Femur (tissue), 1 donor: ENCODE measurements at places on chromosomes 1 and 21.
A peak's percentile ranks its signal among the peaks of the same experiment; 100 is the strongest.

GRCh38 chr1:102098081-102098480 is 101.4 kb upstream of the OLFM3 start:
- DNase-seq, result no peak

DNA sequence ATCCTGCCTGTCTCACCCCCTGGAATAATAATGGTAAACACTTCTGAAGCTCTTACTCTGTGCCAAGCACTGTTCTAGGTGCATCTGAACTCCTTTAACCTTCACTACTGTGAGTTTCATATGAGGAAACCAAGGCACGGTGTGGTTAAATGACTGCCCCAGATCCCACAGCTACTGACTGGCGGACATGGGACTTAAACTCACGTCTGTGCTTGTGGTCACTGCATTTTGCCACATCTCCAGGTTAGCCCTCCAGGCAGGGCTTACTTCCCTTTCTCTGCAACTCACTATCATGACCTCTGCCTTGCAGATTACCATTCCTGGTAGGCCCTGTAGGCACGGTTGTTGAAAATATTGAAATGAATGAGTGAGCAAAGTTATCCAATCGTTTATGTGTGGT is 83.4 kb downstream of the ADSS2 start:
- DNase-seq, result no peak

GRCh38 chr1:161739865-161740566 is 9.6 kb upstream of the DUSP12 start:
- DNase-seq, result no peak

- DNase-seq, result no peak
Measured at GRCh38 chr21:36456729-36457414, 23.1 kb downstream of the CLDN14 start.

DNA sequence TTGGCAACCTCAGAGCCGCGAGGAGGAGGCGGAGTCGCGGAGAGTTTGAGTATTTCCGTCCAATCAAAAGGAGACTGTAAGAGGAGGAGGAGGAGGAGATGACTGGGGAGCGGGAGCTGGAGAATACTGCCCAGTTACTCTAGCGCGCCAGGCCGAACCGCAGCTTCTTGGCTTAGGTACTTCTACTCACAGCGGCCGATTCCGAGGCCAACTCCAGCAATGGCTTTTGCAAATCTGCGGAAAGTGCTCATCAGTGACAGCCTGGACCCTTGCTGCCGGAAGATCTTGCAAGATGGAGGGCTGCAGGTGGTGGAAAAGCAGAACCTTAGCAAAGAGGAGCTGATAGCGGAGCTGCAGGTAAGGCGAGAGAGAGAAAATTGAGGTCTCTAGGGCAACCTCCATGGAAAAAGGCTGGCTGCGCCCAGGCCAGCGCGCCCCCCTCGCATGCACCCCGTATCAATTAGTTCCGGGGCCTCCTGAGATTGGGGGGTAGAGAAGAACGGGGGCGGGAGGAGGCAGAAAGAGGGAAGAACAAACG is at the start of gene PHGDH:
PHGDH (plus strand) TSS at position 131 of the 538 bp plus-strand sequence; CDS start at position 220, 89 bp downstream.
- peak; percentile 89 for DNase-seq

DNA sequence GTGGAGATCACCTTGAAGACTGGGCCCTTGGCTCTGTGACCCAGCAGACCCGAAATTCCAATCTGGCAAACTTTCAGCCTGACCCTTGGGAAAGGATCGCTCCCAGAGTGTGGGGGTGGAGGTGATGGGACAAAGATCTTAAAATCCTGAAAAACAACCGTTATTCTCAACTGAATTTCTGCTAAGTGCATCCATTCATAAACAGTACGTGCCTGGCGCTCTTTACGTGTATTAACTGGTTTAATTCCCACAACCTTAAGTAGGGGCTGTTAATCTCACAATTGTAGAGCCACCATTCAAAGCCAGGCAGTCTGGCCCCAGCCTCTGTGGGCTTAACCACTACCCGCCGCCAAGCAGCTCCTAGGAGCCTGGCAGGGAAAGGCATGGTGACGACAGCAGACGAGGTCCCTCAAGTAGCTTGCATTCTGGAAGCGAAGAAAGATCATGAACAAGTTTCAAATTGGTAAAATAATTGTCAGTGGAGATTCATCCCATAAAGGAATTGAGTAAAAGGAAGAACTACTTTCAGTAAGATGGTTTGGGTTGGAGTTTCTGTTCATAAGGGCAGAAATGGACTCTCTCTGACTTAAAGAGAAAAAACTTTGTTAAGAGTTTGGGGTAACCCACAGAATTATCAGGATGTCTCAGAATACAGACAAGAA is 11.4 kb upstream of the RGS16 start:
- DNase-seq, result peak; percentile 87

DNA sequence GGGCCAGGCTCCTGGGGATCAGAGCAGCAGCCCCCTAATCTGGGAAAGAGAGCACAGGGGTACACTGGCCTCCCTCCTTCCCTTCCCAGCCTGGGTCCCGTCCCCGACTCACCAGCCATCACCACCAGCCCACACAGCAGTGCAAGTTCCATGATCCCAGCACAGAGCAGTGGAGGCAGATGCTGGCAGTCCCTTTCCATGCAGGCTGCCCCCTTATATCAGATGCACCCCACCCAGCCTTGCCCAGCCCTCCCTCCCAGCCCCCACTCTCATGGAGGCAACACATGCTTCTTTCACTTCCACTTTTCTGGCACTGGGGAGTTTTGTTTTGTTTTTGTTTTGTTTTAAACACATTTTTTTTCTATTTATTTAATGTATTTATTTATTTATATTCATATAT is at the start of gene PLA2G2D:
PLA2G2D (minus strand) TSS at position 190 of the 400 bp plus-strand sequence; CDS start at position 152, 38 bp downstream.
- no peak for DNase-seq

GRCh38 chr1:111140680-111140967 is 601 bp downstream of the CEPT1 start:
- no peak for DNase-seq

DNA sequence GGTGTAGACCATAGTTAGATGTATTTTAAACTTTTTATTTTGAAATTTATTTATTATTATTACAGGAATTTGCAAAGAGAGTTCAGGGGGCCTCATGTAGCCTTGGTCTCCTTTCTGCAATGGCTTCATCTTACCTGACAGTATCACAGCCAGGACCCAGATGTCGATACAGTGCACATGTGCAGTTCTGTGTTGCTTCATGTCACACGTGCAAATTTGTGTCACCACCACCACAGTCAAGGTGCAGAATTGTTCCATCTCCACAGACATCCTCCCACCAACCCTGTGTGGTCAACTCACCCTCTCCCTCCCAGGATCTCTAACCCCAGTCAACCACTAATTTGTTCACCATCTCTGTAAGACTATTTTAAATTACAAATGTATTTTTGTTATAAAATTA is 184.5 kb downstream of the CAMTA1 start:
- DNase-seq, result no peak

GRCh38 chr1:50605186-50605875 is 182.1 kb upstream of the DMRTA2 start:
- no peak for DNase-seq
